Central memory CD4-positive, alpha-beta T cell (primary cell): ENCODE measurements at places on chromosomes 12 and 14.

GRCh38 chr12:122081083-122081696, 2.6 kb downstream of the MLXIP start:
- no peak for DNase-seq

- no peak for DNase-seq
These were observed 407.3 kb upstream of the FLRT2 start for GRCh38 chr14:85122690-85123089.

DNA sequence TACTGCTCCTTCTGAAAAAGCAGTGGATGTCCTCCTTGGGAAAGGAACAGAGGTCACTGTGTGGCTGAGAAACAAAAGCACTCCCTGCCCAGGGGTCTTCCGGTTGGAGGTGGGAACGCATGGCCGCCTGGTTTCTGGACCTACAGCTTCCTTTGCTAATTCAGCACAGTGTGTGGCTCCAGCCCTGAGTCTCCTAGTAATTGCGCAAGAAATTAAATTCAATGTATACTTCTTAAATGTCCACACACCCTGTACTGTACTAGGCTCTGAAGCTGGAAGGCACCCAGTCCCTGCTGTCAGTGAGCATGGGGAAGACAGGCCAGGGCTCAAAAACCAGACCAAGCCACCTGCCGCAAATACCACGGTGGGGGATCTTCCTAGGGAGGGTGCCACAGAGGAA, 13.4 kb downstream of the SLC24A4 start:
- DNase-seq, result no peak

DNA sequence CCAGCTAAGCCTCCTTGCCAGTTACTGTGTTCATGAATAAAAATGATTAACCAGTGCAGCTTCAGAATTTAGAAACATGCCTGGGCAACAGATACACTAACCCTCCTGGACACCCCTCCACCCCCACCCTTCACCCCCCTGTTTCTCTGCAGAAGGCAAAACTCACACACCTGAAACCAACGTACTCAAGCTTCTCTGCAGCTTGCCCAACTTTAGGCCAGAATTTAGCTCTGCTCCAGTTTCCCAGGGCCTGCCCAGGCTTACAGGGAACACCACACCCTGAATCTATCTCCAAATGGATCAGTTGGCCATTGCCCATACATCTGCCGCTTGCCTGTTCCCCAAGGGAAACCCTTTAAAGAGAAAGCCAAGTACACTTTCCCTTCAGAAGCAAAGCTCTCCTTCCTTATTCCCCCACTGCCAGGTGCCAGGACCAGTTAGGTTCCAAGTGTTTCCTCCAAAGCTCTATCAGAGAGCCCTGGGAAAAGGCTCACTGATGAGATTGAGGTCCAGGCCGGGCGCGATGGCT, 1.8 kb upstream of the SPPL3 start:
- DNase-seq, result no peak
